Nasal cavity respiratory epithelium epithelial cell of viscerocranial mucosa (primary cell): ENCODE measurements at places on chromosomes 2 and 18. TPM values are rescaled to one million over a fixed set of nuclear protein-coding genes. Genes with fewer than 3 reads are reported as not detected.

The ABCB11 gene
- total RNA-seq: under 0.01 and 0.07 TPM in 2 replicates

The CCDC141 gene
- total RNA-seq: not detected in 2 replicates

The GKN1 gene
- not detected in 2 replicates for total RNA-seq

The SLC5A7 gene
- not detected in 2 replicates for total RNA-seq

The ALPG gene
- not detected in 2 replicates for total RNA-seq

The GPR45 gene
- not detected in 2 replicates for total RNA-seq

The FMNL2 gene
- 31.8 and 51.9 TPM in 2 replicates for total RNA-seq

The HOXD12 gene
- total RNA-seq: not detected in 2 replicates

The NTSR2 gene
- not detected in 2 replicates for total RNA-seq

The SALL3 gene
- total RNA-seq: not detected in 2 replicates

The PXDN gene
- total RNA-seq: 51.6 and 109 TPM in 2 replicates

The DSG4 gene
- under 0.01 TPM in 1 of 2 replicates, not detected in the other for total RNA-seq

The ITGB6 gene
- total RNA-seq: 25.6 and 414 TPM in 2 replicates

The MOGAT1 gene
- not detected in 2 replicates for total RNA-seq

The CCDC148 gene
- 0.34 and 0.71 TPM in 2 replicates for total RNA-seq

The CTNNA2 gene
- not detected in 2 replicates for total RNA-seq

The OTOF gene
- total RNA-seq: not detected in 2 replicates

The NMUR1 gene
- not detected in 2 replicates for total RNA-seq

The GNLY gene
- total RNA-seq: under 0.01 TPM in 1 of 2 replicates, not detected in the other

The VWA3B gene
- 0.07 and 0.34 TPM in 2 replicates for total RNA-seq

The ALPP gene
- total RNA-seq: under 0.01 TPM in 1 of 2 replicates, not detected in the other

The NOSTRIN gene
- total RNA-seq: under 0.01 and 1.00 TPM in 2 replicates

The MTCL1 gene
- total RNA-seq: 17.8 and 37.7 TPM in 2 replicates

The CHCHD5 gene
- 4.9 and 10.6 TPM in 2 replicates for total RNA-seq

The EFHD1 gene
- 0.07 TPM in 1 of 2 replicates, not detected in the other for total RNA-seq

The ACSL3 gene
- total RNA-seq: 249 and 268 TPM in 2 replicates

The VIT gene
- total RNA-seq: not detected in 2 replicates

The CXCR4 gene
- total RNA-seq: not detected in 2 replicates

The LYPD1 gene
- total RNA-seq: 0.14 TPM in 1 of 2 replicates, not detected in the other

The EVX2 gene
- total RNA-seq: not detected in 2 replicates

The UPP2 gene
- total RNA-seq: not detected in 2 replicates

The EMILIN2 gene
- 0.14 and 0.68 TPM in 2 replicates for total RNA-seq

The EFR3B gene
- 0.07 and 0.34 TPM in 2 replicates for total RNA-seq

The FBXO41 gene
- total RNA-seq: 2.4 and 3.4 TPM in 2 replicates

The RNF125 gene
- total RNA-seq: 1.7 and 2.3 TPM in 2 replicates

The RASGRP3 gene
- under 0.01 and 0.50 TPM in 2 replicates for total RNA-seq

The ZFAND2B gene
- total RNA-seq: 23.3 and 62.2 TPM in 2 replicates

The MDH1 gene
- total RNA-seq: 113 and 147 TPM in 2 replicates

The FBXO48 gene
- total RNA-seq: 0.68 and 1.00 TPM in 2 replicates

The SERPINB13 gene
- 16.7 and 114 TPM in 2 replicates for total RNA-seq

The GPAT2 gene
- total RNA-seq: under 0.01 and 0.07 TPM in 2 replicates

The TSHZ1 gene
- 2.1 and 8.2 TPM in 2 replicates for total RNA-seq

The TEKT4 gene
- total RNA-seq: not detected in 2 replicates
